ENCODE measurements at places on chromosomes 3 and 15.

DNA sequence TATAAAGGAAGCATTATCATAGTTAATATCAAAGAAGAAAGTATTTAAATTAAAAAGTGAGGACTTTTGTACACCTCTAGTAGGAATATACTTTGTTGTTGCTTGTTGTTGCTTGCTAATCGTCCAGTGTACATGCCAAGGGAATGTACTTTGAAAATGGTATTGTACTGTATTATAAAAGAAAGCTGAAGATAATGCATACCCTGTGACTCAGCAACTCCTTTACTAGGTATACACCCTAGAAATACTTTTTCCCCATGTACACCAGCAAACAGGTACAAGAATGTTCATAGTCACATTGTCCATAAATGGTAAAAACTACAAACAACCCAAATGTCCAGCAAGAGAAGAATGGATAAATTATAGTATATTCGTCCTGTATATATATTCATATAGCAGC, 12.0 kb downstream of the TTBK2 start:
- no peak for DNase-seq

GRCh38 chr15:57319226-57319918, 56.9 kb upstream of the CGNL1 start:
- DNase-seq: no peak

- no peak for DNase-seq
Measured at GRCh38 chr3:129966876-129967275, 7.6 kb upstream of the TRH start.

GRCh38 chr15:81001152-81002008, 657 bp downstream of the TLNRD1 start:
- peak; percentile 66 for DNase-seq

- DNase-seq: no peak
Measured at GRCh38 chr3:112888381-112889085, 41.9 kb upstream of the CD200R1L start.

DNA sequence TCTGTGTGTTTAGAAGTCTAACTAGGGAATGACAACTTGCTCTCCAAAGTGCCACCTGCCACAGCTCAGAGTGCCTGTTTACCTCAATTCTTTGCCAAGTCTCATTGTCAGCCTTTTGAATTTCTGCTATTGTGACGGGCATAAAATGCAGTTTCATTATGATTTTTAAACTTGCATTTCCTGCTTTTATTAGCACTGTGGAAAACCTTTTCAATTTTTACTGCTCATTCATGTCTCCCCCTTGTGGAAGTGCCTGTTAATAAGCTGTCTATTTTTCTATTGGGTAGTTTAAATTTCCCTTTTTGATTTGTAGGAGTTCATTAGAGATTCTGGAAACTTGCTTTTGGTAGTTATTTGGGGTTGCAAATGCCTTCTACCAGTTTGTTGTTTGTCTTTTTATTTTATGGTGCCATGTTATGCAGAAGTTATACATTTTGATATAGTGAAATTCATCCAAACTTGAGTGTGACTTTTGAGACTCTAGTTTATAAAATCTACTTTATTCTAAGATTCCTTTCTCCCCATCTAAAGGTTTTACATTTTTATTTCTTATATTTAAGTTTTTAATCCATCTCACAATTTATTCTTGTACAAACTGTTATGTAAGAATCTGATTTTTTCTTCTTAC, 53.9 kb upstream of the FRMD4B start:
- DNase-seq: peak; percentile 28

GRCh38 chr3:113277414-113277813, 66.1 kb downstream of the BOC start:
- DNase-seq: no peak

DNA sequence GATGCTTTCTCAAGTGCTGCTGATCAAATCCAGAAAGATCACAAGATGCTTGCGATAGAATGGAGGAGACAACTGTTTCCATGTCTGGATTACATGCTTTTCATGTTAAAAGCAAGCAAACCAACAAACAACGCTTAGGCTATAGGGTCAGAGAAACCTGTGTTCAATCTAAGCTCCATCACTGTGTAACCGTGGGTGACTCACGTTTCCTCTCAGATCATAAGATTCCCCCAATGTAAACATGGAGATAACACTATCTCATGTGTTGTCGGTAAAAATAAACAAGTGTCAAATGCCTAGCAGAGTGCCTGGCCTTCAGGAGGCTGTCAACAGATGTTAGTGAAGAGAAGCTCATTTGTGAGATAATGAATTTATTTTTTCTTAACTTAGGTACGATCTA, 907.8 kb downstream of the NTRK3 start:
- DNase-seq: no peak

DNA sequence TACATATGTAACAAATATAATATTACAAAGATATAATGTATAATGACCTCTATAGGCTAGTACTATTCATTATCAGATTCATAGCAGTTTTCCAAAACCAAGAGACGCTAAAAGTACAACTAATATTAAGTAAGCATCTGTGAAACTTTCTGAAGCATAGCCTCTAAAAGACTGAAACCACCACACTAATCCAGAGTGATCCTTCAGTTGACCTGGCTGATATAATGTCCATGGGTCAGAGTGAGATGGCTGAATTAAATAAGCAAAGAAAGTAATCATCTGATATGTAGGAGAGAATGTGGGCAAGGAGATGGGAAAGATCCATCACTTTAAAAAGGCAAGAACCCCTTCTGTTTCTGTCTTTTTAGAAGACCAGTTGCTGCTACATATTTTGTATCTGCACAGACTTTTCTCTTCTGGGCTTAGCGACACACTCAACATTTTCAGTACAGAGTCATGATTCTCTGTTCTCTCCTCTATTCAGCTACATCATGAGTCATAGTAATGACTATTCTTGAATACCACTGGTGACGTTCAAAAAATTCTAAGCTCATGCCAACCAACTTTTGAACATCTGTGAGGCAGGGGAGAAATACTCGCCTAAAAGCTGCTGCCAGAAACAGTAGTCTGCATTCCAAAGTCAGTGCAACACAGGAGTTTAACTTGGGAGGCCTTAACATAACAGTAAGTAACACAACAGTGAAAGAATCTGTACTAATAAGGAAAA, 149.6 kb downstream of the MAGI1 start:
- DNase-seq: no peak

DNA sequence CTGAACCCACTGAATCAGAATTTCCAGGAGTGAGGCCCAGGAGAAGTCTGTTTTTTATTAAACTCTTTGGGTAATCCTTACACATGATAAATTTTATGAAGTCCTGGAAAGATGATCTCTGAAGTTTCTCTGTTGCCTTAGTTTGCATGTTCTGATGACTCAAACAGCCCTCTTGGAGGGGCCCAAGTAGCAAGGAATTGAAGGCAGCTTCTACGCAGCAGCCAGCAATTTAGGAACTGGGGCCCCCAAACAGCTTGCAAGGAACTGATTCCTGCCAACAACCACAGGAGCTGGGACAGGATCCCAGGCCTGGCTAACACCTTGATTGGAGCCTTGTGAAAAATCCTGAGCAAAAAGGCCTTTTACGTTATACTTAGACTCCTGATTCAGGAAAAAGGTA, 5.4 kb upstream of the ACP3 start:
- no peak for DNase-seq

DNA sequence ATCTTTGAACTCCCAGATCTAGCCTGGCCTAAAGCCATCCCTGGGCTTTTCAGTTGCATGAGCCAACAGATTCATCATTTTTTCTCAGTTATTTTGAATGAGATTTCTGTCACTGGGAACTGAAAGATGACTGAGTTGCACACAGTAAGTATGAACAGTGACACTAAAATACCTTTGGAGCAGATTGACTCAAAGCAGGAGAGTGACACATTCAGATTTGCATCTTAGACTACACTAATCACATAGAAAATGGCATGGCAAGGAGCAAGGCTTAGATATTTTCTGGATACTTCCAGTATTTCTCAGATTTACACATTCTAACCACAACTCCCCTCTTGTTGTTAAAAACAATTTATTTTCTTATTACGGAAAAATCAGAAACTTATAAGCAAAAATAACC, 32.8 kb downstream of the SEC62 start:
- no peak for DNase-seq

DNA sequence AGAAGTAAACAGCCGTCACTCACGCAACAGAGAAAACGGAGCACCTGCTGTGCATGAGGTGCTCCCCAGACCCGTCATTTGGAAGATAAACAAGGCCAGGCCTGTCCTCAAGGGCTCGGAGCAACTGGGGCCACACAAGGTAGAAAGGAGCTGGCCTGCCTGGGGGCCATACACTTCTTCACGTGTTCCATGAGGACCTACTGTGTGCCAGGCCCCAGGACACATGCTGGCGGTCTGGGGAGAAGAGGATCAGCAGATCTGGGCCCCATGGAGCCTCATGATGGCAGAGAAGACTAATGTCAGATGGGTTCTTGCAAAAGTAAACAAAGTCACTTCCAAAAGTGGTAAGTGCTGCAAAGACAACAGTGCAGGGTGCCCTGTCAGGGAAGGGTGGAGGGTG, 14.3 kb downstream of the WNT7A start:
- no peak for DNase-seq

- DNase-seq: no peak
Measured at GRCh38 chr15:66092053-66093016, 161.2 kb downstream of the MEGF11 start.

DNA sequence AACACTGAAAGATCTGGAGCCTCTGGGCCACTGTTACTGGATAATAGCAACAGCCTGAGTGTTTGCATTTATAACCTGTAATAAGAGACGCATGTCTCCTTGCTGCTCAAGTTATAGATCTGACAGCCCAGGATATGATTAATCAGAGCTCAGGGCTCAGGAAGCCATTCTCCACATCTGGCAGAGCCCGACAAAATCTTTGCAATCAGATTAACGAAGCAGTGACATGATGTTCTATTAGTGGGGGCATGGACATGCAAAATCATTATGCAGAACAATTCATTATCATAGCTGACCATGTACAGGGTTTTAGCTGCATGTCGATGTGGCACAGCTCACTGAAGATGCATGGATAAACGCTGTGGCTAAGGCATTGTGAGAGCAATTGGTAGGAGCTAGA, 730.3 kb downstream of the ZNF385D start:
- no peak for DNase-seq
